ENCODE measurements at places on chromosomes 5 and 9.

GRCh38 chr5:138978581-138978980 lies 103.4 kb upstream of the LRRTM2 start:
- DNase-seq: no peak

GRCh38 chr9:137851516-137852267 lies 25.9 kb upstream of the CACNA1B start:
- no peak for DNase-seq

DNA sequence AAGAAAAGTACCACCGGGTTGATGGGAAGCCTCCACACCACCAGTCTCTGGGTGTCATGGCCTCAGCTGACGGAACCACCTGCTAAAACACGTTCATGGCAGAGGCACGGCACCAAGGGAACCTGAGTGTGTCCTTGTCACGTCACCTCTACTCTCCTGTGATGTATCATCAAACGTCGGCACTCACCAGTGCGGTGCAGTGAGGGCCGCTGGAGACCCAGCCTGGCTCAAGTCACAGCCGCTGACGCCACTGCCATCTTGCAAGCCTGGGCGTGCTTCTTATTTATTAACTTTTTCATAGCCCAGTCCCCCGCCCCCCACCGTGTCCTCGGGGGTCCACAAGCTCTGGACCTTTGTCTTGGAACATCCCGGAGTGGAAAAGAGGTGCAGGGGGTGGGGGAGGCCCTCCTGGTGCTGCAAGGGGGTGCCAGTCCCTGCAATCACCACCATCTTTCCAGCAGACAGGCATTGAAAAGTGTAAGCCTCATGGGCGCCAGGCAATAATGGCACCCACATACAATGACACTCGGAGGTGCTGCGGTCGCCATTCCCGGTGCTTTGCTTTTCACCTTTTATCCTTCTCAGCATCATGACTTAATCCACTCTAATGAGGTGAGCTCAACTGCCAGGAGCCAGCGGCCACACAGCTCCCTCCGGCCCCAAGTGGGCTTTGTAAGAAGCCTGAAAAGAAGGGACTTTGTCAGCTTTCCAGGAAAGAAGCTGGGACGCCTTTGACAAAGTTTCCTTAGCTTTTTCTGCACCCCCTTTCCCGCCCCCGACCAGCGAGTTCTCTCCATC lies 202.3 kb upstream of the IRX1 start:
- no peak for DNase-seq

- DNase-seq: no peak
Measured at GRCh38 chr9:27599870-27600238, 26.6 kb upstream of the C9orf72 start.

- DNase-seq: no peak
Measured at GRCh38 chr9:6711403-6711802, 46.4 kb upstream of the KDM4C start.

- no peak for DNase-seq
Measured at GRCh38 chr5:142296914-142297417, 27.9 kb downstream of the SPRY4 start.
